ENCODE measurements at places on chromosomes 12 and 14.

GRCh38 chr14:35701531-35701930 is 107.6 kb downstream of the RALGAPA1 start:
- DNase-seq = no peak

DNA sequence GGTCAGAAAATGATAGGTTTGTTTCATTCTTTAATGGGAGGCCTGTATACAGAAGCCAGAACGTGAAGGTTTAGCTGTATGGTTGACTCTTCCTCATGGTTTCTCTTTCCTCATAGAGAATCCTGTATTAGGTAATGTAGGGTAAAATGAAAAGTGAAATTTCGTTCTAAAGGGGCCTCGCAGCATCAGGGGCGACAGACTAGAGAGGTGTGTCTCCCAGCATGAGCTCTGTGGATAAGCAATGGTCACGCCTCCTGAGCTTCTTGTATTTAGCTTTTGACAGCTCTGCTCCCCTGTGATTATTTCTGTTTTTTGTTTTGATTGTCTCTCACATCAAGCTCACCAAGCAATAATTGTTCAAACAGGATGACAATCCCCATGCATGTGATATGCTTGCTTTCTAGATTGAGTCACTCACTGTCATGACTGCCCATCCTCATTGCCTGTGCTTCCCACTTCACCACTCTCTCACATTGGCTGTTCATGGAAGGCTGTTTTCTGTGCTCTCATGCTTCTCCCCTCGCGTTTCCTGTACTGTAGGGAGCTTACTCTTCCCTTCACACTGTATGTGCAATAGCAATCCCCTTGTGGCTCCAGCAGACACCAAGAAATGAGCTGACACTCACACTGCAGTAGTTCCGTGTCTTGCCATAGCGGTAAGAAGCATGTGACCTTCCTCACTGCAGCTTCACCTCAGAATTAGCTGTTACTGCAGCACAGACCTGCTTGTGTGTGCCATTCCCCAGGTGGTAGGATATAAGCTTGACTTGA is 44.0 kb downstream of the RAD52 start:
- no peak for DNase-seq

- no peak for DNase-seq
Observed at GRCh38 chr12:42660968-42661937, 71.7 kb upstream of the PRICKLE1 start.

DNA sequence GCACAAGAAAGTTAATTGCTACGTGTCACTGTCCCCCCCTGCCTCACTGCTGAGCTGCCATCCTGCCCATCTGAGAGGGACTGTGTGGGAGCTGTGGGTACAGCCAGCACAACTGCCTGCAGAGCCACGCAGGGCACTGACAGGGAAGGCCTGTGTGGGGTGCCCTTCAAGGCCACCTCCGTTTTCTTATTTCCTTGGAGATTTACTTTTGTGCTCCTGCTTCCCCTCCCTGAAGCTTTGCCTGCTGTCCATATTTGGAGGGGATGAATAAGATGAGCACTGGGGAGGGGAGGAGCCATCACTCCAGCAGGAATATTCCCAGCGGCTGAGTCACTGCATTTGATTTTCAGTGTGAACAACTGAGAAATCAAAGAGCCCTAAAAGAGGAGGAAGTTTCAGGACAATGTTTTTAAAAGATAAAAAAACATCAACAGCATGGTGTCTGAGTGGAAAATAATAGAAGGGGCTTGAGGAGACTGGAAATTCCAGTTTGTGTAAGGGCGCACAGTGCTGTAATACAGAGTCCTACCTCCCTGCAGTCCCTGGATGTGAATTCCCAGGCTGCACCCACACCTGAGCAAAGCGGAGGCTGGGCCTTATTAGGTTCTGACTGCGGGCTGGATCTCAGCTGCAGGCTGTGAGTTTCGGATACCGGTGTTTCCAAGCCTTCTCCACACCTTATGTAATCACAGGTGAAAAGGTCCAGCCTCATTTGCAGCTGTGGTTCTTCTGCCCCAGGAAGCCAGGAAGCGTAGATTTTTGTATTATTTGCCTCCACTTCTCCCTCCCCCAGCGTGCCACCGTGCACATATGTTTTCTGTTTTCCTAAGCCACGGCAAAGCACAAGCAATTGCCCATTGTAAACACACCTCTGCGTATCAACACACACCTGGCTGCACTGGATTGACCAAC is 192.6 kb upstream of the BCL2L14 start:
- peak; percentile 61 for DNase-seq

DNA sequence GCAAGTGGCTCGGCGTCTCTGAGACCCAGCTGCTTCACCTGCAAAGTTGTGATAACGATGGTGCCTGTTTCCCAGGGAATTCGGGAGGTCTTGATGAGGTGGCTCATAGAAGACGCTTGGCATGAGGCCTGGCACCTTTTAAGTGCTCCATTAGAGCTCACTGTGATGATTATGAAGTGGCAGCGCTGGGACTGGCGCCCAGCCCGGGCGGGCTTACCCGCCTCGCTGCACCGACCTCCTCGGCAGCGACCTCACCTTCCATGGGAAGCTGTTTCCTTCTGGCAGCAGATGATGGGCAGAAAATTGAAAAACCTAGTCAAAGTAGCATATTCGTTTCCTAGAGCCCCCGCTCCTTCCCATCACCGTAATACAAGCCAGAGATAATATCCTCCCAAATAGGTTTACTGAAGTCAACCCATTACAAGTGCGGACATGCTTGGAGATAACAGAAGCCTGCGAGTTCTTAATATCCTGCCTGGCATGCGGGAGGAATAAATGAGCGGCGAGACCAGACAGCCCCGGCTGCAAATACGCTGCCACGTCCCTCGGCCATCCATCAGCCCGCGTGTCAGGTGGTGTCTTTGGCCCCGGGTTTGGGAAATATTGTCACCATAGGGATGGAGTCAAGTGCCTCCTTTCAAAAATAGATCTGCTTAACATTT is 35.2 kb upstream of the DLK1 start:
- no peak for DNase-seq

- DNase-seq = no peak
Observed at GRCh38 chr14:106129274-106129673, 602.9 kb downstream of the TMEM121 start.
